ENCODE measurements at places on chromosomes 3 and 15.

- DNase-seq, result no peak
Measured at GRCh38 chr3:187006864-187007630, 76.7 kb downstream of the ST6GAL1 start.

DNA sequence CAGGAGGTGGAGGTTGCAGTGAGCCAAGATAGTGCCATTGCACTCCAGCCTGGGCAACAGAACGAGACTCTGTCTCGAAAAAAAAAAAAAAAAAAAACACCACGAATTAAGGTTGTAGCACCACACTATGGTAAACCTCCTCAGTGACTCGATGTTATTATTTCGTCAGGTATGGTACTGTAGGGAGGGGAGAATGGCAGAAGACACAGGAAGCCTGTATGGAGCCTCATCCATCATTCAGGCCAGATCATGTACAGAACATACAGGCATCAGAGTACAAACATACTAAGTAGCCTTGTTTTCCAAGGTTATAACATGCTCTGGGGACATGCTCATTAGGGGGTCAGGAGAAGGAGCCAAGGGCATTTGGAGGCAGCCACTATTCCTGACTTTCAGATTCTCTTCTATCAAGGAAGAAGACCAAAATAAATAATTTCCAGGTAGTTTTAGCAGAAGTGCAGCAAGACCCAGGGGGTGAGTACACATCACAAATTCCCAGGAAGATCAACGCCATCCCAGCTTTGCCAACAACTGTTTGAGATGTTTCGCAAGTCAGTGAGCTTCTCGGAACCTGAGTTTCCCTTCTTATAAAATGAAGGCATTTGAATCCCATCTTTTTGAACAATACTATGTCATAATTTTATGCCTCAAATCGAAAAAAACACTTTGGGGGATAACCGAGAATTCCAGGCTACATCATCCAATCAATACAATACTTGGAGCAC is 79.8 kb downstream of the FOXP1 start:
- no peak for DNase-seq

GRCh38 chr15:67023517-67024313 is 41.7 kb upstream of the SMAD3 start:
- DNase-seq, result no peak

GRCh38 chr3:141710888-141711616 is 27.0 kb upstream of the RNF7 start:
- no peak for DNase-seq

DNA sequence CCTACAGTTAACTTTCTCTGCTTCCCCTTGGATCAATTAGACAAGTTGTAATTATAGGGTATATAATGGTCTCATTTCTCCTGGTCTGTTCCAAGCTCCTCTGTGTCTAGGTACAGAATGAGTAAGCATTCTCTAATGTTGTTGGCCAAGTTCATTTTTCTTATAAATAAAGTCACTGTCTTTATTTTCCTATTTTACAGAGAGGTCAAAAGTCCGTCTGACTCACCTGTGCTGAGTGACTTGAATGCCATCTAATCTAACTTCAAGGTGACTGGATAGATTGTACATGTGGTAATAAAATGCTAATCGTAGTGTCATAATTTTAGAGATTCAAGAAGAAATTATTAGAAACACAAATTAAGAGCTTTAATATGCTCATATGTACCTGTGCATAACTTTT is 500.2 kb downstream of the PDCD6IP start:
- no peak for DNase-seq

DNA sequence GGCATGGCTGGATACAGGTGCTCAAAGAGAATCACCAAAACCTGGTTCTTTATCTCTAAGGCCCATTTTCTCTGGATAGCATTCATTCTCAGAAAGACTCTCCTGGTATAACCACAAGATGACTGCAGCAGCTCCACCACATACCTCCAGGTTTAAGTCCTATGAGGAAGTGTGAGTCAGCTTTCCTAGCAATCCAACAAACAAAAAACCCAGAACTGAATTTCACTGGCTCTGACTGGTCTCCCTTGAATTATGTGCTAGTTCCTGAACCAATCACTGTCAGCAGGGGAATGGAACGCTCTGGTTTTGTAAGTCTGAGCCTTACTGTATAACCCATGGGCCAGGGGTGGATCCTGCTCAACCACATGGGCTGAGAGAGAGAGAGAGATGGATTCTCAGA is 27.2 kb downstream of the MRPL46 start:
- no peak for DNase-seq
